Activated gamma-delta T cell (primary cell): ENCODE measurements at places on chromosomes 13 and 19.

GRCh38 chr13:43865892-43866291 lies 13.6 kb downstream of the CCDC122 start:
- no peak for DNase-seq

- no peak for DNase-seq
Measured at GRCh38 chr13:110438211-110438610, 123.3 kb downstream of the RAB20 start.

DNA sequence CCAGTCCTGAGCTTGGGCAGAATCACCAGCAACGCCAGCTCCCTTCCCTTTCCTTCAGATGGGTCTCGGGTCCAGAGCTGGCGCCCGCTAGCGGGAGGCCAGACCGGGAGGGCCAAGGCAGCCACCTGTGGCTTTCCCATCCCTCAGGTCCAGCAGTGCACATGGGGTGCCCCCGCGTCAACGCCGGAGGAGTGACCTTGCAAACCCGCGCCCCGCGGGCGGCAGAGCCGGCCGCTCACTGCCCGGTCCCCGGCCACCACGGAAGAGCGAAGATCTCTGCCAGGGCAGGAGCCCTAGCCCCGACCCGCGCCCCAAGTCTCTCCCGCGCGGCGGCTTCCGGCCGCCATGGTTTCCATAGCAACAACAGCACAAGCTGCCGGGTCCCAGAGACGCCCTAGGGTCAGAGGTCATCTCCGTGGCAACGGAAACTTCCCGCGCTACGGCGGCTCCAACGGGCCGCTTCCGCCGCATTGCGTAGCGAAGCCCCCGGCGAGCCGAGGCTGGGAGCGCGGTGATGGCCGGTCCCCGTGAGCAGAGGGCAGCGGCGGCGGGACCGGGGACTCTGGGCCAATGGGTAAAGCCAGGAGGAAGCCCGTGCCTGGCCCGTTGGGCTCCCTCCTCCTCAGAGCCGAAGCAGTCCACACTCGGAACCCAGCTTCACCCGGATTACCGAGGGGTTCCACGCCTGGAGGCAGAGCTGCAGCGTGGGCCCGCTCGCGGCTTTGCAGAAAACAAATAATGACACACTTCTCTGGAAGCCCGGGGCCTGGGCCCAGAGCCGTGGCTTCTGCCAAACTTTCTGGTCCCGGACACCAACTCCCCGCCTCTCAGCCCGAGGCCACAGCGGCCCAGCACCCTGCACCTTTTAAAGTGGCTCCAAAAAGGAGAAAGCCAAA lies 7.4 kb downstream of the FGF14 start:
- peak; percentile 75 for DNase-seq

- DNase-seq: no peak
Measured at GRCh38 chr13:44498969-44499368, 77.2 kb downstream of the TSC22D1 start.

DNA sequence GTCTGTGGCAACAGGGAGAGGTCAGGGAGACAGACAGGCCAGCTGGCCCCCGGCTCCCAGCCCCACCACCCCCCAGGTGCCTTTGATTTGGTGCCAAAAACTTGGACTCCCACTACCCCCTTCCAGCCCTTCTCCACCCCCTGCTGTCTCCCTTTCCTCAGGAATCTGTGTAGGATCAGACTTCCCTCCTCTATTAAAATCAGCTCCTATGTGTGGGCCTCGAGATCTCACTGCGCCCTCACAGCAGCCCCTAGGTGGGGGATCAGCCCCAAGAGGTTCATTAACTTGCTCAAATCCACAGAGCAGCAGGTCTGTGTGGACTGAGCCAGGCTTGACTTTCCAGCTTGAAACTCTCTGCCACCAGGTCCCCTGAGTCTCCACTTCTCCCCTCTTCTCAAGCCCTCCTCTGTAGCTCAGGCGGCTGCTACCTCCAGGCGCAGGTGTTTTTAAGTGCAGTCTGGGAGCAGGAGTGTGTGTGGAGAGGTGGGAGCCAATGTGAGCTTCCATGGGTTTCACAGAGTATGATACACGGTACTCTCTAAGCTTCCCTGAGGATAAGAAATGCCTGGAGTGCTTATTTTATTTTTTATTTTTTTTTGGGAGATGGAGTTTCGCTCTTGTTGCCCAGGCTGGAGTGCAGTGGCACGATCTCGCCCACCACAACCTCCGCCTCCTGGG lies 1.7 kb downstream of the GAPDHS start:
- DNase-seq: no peak

DNA sequence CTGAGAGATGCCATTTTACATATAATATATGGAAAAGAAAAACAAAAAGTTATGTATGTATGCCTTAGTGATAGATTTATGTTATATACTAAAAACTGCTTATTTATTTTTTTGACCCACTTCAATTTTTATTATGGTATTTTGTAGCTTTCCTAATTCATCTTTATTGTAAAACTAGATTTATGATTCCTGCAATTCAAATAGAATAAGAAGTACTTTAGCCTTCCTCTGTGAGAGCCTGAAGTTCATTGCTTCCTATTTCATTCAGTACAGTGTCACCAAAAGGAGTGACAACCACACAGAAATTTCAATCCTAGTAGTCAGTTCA lies 158.1 kb downstream of the RGCC start:
- DNase-seq: no peak
